T-helper 2 cell (primary cell): ENCODE measurements at places on chromosomes 1 and 21.

DNA sequence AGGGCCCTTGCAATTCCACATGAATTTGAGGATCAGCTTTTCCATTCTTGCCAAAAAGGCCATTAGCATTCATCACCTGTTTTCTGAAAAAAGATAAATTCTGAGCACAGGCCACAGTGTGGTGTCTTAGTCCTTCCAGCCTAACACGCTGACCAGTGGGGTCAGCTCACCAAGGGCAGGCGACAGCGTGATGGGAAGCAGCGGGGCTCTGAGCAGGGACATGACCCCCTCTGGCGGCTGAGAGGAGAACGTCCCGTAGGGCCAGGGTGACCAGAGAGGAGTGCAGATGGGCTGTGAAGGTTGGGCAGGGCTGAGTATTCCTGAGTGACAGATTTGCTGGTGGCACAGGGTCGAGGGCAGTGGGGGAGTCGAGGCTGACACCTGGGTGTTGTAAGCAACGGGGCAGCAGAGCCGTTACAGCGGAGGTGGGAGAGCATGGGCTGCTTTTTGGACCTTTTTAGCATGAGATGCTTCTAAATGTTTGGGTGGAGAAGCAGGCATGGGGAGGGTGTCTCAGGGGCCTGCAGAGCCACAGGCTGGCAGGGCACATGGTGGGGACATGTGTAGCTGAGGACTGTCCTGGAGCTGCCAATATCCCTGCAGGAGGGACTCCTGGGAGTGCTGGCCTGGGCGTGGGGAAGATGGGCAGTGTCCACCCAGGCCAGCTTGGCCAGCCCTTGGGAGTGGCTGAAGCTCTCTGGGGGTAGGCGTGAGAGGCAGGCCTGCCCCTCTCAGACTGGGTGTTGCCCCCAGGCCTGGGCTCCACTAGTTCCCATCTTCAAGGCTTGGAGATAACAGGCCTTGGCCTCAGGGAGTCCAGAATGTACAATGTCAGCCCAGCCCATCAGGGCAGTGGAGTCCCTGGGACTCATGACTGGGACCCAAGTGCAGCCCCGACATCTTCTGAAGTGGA is 8.6 kb upstream of the CALML6 start:
- peak; percentile 54 for DNase-seq

DNA sequence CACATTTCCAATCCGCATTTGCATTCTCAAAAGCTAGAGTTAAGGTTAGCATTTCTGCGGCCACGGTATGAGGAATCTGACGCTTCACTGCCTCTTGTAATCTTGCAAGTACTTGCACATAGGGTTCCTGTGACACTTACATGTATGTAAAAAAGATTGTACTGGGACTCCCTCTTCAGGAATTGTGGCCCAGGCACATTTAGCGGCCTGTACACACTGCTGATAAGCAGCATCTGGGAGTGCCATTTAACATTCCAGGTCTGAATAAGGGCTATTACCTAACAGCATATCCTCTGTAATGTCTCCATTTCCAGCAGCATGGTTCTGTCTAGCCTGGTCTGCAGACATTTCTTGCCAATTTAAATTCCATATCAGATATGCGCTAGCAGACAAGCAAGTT is 75.7 kb downstream of the AXDND1 start:
- no peak for DNase-seq

DNA sequence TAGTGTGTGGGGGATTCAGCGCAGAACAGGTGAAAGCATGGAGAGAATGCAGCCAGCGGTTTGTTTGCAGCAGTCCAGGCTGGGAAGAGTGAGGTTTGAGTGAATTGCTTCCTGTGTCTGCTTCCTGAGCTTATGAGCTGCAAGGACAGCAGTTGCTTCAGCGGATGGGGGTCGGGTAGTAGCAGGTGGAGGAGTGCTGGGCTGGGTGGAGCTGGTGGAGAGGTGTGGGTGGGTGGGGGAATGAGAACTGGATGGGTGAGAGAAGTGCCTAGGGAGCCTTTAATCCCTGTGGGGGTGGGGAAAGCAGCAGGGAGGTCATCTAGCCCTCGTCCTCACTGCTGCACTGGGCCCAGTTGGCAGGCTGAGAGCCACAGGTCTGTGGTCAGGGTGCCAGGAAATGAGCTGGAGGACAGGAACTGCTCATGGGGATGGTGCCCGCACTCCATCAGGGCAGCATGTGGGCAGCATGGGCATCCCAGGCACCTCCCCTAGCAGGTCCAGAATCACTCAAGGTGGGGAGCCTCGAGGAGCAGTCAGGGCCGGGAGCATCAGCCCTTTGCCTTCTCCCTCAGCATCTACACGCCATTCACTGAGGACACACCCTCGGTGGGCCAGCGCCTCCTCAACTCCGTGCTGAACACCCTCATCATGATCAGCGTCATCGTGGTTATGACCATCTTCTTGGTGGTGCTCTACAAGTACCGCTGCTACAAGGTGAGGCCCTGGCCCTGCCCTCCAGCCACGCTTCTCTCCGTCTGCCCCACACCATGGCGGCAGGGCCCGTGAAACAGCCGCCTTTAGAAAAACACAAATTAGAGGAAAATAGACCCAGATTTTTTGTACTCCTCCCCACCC is 14.8 kb downstream of the PSEN2 start:
- DNase-seq: no peak

DNA sequence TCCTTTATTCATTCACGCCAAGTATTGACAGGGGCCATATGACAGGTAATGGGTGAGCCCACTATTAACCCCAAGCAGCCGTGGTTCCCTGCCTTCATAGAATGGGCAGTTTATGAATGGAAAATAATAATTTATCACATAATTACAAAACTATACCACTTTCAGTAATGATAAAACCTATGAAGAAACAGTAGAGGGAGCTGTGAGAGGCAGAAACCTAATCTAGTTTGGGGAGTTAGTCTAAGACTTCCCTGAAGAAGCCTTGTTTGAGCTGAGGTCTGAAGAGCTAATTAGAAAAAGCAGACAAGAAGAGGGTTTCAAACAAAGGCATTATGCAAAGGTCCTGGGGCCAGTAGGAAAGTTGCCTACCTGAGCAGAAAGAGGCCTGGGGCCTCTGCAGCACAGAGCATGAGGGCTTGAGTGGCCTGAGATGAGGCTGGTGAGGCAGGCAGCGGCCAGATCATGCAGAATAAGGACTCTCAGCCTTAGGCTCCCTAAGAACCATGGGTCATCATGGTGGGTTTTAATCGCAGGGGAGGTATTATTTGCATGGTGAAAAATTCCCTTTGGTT is 142.8 kb downstream of the ATG4C start:
- DNase-seq: no peak

DNA sequence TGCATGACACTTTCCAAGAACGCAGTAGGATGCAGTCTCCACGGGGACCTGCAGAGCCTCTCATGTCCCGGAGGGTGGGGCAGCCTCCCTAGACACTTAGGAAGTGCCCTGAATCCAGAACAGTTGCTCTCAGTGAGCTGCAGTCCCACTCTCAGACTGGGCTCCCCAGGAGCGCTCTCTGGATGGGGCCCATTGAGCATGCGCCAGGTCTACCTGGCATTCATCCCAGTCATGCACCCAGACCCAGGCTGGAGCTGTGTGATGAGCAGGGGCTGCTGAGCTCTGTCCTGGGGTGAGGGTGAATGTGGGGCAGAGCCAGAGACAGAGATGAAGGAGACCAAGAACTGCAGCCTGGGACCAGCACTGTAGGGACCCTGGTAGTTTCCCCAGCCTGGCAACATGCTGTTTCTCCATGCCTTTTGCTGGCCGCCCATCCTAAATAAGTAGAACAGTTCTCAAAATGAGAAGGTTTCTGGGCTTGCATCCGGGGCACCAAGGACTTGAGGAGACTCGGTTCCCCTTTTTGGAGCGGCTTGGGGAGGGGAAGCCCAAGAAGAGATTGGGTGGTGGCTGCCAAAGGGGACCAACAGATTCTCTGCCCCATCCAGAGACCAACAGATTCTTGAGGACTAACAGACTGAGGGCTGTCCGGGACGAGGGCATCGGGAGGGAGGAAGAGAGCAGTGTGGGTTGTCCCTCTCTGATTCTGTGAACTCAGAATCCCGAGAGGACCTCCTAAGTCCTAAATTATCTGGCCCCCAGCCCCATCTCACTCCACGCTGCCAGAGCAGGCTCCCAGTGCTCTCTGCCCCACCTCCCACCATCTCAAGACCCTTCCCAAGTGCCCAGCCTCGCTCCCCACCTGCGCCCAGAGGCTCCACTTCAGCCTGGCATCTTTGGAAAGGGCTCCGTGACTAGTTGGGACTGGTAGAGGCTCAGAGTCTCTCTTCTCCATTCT is 1.0 kb upstream of the PGLYRP4 start:
- no peak for DNase-seq

- no peak for DNase-seq
Observed at GRCh38 chr1:46646844-46647243, 21.3 kb downstream of the ATPAF1 start.

GRCh38 chr1:159936273-159936904 is 9.0 kb downstream of the IGSF9 start:
- peak; percentile 71 for DNase-seq

- DNase-seq: no peak
Observed at GRCh38 chr1:7478809-7479499, 292.1 kb upstream of the VAMP3 start.

GRCh38 chr1:207313131-207313530 is 8.3 kb upstream of the CD55 start:
- no peak for DNase-seq

- no peak for DNase-seq
Observed at GRCh38 chr1:9900142-9901043, 9.7 kb downstream of the CTNNBIP1 start.

DNA sequence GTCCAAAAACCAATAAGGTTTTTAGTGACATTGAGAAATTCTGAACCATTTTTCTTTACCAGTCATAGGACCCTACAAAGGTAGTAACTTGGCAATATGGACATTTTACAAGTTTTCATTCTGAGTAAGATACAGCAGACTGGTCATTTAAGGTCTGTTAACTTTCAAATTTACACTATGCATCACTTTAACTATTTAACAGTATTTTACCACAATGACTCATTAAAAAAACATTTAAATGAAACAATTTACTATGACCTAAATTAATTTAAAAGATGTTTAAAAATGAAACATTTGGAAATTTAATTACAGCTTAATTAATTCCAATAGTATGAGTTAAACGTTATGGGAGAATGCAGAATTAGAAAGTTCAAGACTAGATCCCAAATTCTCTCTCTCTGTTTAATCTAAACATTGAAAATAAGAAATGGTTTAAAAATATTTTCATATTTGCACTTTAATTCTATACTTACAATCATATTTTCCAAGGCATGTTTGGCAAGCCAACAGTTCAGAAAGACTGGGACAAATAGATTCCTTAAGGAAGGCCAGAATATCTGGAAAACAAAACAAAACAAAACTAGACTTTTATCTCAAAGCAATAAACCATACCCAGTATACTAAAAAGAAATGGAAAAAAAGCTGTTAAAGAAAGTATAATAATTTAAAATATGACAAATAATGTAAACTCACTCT is 140.9 kb downstream of the KCNT2 start:
- no peak for DNase-seq

GRCh38 chr1:161721738-161722343 is 497 bp downstream of the FCRLB start:
- no peak for DNase-seq
